ENCODE measurements at places on chromosomes 3 and 15.

DNA sequence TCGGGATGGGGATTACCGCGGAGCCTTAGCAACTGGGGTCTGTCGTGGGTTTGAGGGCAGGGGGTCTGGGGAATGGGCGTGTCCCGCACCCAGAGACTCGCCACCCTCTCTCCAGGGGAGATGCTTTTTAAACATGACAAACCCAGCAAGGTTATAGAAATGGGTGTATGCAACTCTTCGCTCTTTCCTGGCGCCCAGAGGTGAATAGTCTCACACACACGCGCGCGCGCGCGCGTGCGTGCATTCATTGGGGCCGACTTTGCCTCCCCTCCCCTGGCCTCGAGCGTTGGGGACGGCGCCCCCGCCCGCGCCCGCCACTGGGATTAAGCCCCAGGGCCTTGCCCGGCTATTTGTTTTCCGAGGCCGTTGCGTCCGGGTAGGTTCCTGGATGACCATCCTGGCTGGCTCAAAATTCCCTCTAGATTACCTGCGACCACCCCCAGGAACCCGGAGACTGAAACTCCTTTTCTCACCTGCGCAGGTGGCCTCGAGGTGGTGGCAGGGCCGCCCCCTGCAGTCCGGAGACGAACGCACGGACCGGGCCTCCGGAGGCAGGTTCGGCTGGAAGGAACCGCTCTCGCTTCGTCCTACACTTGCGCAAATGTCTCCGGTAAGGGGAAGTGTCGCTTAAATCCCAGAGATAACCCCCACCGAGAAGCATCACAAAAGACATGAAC lies 777 bp downstream of the GPR160 start:
- DNase-seq, result no peak

GRCh38 chr3:177420651-177421480 lies 223.6 kb upstream of the TBL1XR1 start:
- DNase-seq, result no peak

GRCh38 chr3:85162905-85163304 lies 204.1 kb downstream of the CADM2 start:
- DNase-seq, result no peak

- DNase-seq, result no peak
Measured at GRCh38 chr15:59746777-59747176, 57.7 kb upstream of the BNIP2 start.
